ENCODE measurements at places on chromosomes 3 and 15. TPM values are rescaled to one million over a fixed set of nuclear protein-coding genes. Genes with fewer than 3 reads are reported as not detected.

The FYCO1 gene
- total RNA-seq: 14.6 TPM

The HDAC11 gene
- 6.1 TPM for total RNA-seq

The TNIK gene
- 7.3 TPM for total RNA-seq

The CPNE4 gene
- not detected for total RNA-seq

The ELL3 gene
- 3.1 TPM for total RNA-seq

The FOXL2 gene
- not detected for total RNA-seq

The SNURF gene
- 8.0 TPM for total RNA-seq

The MST1R gene
- total RNA-seq: 1.7 TPM

The ANKRD63 gene
- total RNA-seq: not detected

The ERICH6 gene
- not detected for total RNA-seq

The CPLX3 gene
- total RNA-seq: not detected

The NR2F2 gene
- total RNA-seq: 21.6 TPM

The IQCH gene
- total RNA-seq: 1.7 TPM

The KATNBL1 gene
- 41.8 TPM for total RNA-seq

The GCNT3 gene
- not detected for total RNA-seq

The HIGD2B gene
- total RNA-seq: not detected

The PTX3 gene
- 258 TPM for total RNA-seq

The ST6GAL1 gene
- 25.3 TPM for total RNA-seq

The ISL2 gene
- 0.27 TPM for total RNA-seq

The USP3 gene
- total RNA-seq: 32.5 TPM

The SAMMSON gene
- total RNA-seq: not detected

The TMEM41A gene
- 11.9 TPM for total RNA-seq

The CD276 gene
- 51.8 TPM for total RNA-seq

The C3orf33 gene
- 2.0 TPM for total RNA-seq

The EIF1B gene
- total RNA-seq: 21.9 TPM

The CRYGS gene
- 0.13 TPM for total RNA-seq

The ZNF770 gene
- 13.2 TPM for total RNA-seq

The FOXL2NB gene
- not detected for total RNA-seq

The GJD2 gene
- total RNA-seq: not detected

The IL5RA gene
- total RNA-seq: not detected

The P2RY12 gene
- total RNA-seq: not detected

The HCN4 gene
- total RNA-seq: not detected

The SERPINI2 gene
- not detected for total RNA-seq

The EOGT gene
- 47.6 TPM for total RNA-seq

The ROPN1 gene
- not detected for total RNA-seq

The IGSF11 gene
- total RNA-seq: not detected

The TWF2 gene
- 130 TPM for total RNA-seq

The SPINK8 gene
- total RNA-seq: not detected

The VWA5B2 gene
- total RNA-seq: not detected

The GLDN gene
- total RNA-seq: not detected

The CNTN4 gene
- not detected for total RNA-seq

The COL6A6 gene
- total RNA-seq: not detected

Data from mammary microvascular endothelial cell (primary cell).